ENCODE measurements at places on chromosomes 12 and 14.

GRCh38 chr12:13666806-13667205, 314.6 kb downstream of the GRIN2B start:
- DNase-seq, result no peak

- DNase-seq, result peak; percentile 6
Observed at GRCh38 chr12:101697930-101698799, 725 bp downstream of the CHPT1 start.

- no peak for DNase-seq
Observed at GRCh38 chr12:51009056-51009440, 17.1 kb downstream of the SLC11A2 start.

- DNase-seq, result no peak
Observed at GRCh38 chr14:59332727-59333126, 132.5 kb downstream of the GPR135 start.

DNA sequence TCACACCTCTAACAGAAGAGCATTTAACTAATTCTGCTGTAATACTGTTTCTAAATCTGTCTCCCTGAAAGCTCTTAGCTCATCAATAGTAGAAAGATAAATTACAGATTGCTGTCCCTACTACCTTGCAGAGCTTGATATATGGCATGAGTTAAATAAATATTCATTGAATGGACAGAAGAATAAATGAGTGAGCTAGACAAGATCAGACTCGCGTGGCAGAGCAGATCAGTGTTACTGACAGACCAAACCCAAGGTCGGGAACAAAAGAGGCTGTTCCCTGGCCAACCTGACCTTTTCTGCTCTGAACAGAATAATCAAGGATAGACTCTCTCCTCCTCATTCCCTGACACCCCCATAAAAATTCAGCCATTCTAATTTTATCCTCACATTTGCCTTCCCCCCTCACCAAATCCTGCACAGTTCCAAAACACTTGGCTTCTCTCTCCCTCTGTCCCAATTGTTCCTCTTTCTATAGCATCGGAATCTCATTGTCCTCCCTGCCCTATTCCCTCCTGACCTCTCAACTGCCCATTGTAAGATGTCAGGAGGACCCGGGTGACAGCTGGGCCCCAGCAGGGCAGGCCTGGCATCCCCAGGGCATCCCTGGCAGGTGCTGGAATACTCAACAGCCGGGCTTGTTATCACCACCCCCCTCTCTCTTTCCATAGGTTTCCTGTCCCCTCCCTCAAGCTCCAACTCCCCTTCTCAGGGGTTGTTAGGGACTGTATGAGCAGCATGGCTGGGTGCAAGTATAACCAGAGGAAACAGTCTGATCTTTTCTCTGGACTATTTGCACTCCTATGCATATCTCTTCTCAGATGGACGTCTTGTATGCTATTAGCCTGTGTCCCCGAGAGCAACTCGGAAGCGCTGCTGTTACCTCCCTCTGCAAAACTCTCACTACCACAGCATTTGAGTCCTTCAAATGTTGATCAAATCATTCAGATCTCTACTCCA, 19.9 kb downstream of the NEUROD4 start:
- DNase-seq, result no peak

- DNase-seq, result no peak
Observed at GRCh38 chr12:75439048-75439447, 41.5 kb upstream of the GLIPR1 start.

- no peak for DNase-seq
Observed at GRCh38 chr12:2250797-2251196, 198.0 kb downstream of the CACNA1C start.

DNA sequence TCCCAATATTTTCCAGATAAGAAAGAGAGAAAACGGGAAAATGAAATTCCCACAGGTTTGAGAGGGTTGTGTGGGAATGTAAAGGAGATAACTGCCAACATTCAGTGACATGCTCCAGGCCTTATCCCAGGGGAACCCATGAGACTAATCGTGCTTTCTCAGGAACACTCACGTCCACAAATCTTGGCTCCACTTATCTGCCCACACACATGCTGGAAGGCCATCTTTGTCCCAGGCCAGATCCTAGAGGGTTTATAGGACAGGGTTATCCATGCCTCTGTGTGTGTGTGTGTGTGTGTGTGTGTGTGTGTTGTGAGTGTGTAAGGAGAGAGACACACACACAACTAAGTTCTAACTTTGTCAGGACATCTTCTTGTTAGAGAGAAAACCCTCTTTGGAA, 182.2 kb upstream of the E2F7 start:
- DNase-seq, result no peak

- DNase-seq, result no peak
Observed at GRCh38 chr14:68389943-68390342, 402.9 kb downstream of the ZFP36L1 start.

- DNase-seq, result no peak
Observed at GRCh38 chr14:105862581-105863239, 336.3 kb downstream of the TMEM121 start.

DNA sequence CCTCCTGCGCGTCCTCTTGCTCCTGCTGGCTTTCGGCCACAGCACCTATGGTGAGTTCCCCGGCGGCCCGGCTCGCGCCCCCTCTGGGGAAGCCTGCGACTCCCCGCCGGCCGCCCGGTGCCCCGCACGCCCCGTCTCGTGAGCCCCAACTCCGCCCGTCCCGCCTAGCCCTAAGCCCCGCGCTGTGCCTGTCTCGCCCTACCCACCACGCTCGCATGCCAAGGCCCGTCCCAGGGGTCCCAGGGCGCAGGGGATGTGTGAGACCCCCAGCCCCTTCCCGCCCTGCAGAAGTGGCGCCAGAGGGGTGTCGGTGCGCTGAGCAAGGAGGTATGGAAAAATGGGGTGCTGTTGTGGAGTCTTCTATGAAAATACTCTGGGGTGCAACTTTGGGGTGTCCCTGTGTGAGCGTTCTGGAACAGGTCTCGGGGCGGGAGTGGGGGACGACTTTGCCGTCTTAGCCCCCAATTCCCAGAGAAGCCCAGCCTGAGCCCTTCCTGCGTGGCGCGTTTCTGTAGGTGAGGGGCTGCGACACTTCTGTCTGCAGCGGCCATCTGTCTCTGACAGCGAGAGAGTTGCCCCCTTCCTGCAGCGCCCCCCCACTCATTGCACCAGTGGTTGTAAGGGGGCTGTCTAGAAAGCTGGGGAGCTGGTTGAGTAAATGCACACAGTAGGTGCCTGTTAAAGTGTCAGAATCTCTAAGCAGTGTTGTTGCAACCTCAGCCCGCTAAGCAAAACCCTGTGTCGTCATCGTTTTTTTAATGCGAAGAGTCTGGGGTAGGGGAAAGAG, 587 bp downstream of the DLK1 start:
- DNase-seq, result no peak

GRCh38 chr12:25839470-25839869, 119.0 kb upstream of the RASSF8 start:
- no peak for DNase-seq

GRCh38 chr12:49693931-49694444, 13.2 kb downstream of the FMNL3 start:
- DNase-seq, result no peak

- DNase-seq, result no peak
Observed at GRCh38 chr12:77368379-77368778, 303.0 kb upstream of the E2F7 start.

DNA sequence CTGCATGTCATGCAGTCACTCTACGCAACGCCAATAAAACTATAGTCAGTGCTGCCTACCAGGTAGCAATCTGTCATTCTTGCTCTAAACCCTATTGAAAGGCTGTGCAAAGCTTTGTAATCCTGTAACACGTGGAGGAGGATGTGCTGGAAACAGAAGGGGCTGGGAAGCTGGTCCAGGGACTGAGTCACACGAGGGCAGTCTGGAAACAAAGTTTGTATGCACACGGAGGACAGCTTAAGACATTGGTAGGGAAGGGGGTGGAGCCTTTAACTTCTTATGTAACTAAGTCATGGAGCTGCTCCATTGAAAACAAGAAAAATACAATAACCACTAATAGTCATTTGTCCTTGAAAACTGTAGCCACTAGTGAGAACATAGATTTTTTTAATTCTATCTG, 128.0 kb downstream of the BCAT1 start:
- no peak for DNase-seq

- peak; percentile 66 for DNase-seq
Observed at GRCh38 chr12:95277139-95277538, 59.5 kb downstream of the VEZT start.

DNA sequence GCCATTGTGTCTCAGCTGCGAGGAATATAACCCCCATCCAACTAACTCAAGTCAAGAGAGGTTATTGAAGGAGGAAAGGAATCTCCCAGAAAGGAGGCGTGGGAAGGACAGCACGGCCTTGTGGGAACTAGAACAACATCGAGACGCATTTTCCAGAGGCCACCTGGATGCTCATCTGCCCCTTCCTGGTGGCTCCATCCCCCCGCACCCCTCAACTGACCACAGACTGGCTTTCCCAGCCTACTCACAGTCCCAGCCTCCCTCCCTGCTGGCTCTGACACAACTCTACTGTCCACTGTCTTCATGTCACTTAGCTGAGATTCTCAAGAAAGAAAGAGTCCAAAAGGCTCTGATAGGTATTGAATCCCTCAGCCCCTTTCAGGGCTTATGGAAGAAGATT, 66.0 kb upstream of the CLMN start:
- DNase-seq, result no peak

DNA sequence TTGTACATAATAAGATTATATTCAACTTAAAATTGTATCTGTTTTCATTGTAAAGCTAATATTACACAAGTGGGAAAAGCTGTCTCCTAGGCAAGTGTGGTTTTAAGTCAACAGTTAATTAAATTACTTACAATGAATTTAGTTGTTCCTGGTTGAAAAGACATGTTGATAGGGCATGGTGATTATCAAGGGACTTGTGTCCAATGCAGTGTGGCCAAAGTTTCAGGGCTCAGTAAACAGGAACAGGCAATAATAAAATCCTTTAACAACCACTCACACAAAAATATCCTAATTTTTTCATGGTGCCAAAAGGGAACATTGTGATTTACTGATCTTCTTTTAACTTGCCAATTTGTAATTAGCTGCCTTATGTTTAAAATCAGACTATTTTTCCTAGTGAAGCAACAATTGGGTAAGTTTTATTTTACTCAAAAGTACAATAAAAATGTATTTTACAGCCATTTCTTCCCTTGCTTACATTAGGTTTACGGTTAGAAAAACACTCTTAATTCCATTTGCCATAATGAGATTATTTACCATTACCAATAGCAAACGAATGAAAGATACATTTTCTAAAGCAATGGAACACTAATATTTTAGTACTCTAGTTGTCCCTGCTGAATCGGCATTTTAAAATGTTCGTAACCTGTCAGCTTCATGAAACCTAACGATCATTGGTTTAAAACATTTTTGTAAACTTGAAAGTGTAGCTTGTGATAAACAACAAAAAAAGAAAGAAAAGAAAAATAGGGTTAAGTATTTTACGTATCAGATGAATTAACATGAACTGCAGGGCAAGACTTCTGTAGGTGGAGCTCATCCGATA, 1.8 kb upstream of the WNK1 start:
- peak; percentile 29 for DNase-seq

DNA sequence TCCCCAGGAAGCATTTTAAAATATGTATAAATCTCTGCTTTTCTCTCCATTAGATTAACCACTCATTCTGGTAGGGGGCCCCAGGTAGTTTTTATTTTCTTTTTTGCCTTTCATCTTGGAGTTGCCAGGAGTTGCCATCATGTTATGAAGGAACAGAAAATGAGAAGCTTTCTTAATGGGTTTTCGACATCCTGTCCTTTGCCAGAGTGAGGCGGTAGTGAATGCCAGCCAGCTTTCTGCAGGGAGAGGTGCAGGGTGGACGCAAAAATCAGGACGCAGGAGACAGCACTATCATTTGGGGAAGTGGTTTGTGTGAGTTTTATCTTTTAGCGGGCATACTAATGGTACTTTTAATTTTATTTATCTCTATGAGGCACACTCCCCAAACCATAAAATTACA, 1.7 kb downstream of the RASSF8 start:
- no peak for DNase-seq

- DNase-seq, result no peak
Observed at GRCh38 chr14:105195522-105196264, 14.6 kb upstream of the NUDT14 start.

- DNase-seq, result no peak
Observed at GRCh38 chr12:103457471-103457870, 38.3 kb downstream of the C12orf42 start.

GRCh38 chr12:113858841-113859386, 107.2 kb downstream of the RBM19 start:
- DNase-seq, result no peak

DNA sequence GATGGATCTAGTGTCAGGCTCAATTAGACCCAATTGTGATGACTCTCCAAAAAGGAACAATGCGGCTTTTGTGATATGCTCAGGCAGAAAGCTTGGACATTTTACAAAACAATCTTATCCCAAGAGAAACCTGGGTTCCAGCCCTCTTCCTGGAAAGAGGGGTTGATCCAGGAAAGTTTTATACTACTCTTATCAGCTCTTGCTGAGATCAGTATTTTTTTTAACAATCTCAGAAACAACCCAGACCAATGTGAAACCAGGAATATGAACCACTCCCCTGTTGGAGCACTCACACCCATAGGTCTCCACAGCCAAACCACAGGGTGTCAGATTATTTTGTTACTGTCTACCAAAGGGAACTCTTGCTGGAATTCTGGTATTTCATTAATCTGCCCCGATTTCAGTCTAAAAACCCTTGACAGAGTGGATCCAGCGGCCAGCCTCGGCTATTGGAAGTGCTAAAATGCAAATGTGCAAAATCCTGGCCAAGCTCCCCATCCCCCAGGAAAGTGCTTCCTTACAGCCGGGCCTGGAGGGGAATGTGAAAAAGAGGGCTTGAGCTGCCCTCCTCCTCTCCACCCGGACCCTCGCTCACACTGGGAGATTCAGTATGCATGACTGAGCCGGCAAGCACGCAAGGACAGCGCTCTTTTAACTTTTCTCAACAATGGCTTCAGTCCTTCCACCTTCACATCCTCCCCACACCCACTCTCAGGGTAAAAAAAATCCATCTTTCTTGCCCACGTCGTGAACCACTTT, 4.0 kb downstream of the FBXL14 start:
- no peak for DNase-seq

GRCh38 chr14:88106377-88106776, 101.4 kb downstream of the GPR65 start:
- DNase-seq, result no peak

GRCh38 chr14:57060276-57060955, 208.3 kb downstream of the EXOC5 start:
- DNase-seq, result no peak

- DNase-seq, result peak; percentile 78
Observed at GRCh38 chr14:22871224-22872032, at the start of gene LRP10. Gene LRP10, plus strand, starts transcription at chr14:22871740. Its CDS starts 564 bp downstream, at chr14:22872304.

- DNase-seq, result no peak
Observed at GRCh38 chr14:103052407-103052806, 4.9 kb downstream of the CDC42BPB start.

- peak; percentile 19 for DNase-seq
Observed at GRCh38 chr12:45648070-45648469, 81.4 kb upstream of the ARID2 start.

GRCh38 chr14:94638961-94639817, 27.0 kb downstream of the SERPINA3 start:
- no peak for DNase-seq

DNA sequence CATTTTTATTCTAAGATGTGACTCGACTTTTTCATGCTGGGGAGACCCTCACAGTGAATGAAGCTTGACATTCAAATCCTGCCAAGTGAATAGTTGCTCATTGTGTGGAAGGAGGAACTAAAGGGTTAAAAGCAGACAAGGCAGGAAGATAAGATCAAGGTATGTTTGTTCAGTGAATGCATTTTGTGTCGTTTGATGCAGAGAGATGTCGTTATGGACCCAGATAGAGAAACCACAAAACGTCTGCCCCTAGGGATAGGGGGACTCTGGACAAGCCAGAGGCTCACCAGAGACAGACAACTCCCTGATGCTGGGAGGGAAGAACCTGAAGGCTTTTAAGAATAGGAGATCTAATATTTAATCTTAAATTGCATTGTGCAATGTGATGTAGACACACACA, 72.5 kb upstream of the MYL2 start:
- no peak for DNase-seq

GRCh38 chr14:31261523-31261858, 53.9 kb upstream of the HECTD1 start:
- no peak for DNase-seq
